NCI-H2081 treated with DMSO at 0.1 percent for 48 hours (cell line): ENCODE measurements at places on chromosomes 6 and 20.

GRCh38 chr20:32945710-32946221 is 58.5 kb downstream of the SUN5 start:
- DNase-seq: no peak

DNA sequence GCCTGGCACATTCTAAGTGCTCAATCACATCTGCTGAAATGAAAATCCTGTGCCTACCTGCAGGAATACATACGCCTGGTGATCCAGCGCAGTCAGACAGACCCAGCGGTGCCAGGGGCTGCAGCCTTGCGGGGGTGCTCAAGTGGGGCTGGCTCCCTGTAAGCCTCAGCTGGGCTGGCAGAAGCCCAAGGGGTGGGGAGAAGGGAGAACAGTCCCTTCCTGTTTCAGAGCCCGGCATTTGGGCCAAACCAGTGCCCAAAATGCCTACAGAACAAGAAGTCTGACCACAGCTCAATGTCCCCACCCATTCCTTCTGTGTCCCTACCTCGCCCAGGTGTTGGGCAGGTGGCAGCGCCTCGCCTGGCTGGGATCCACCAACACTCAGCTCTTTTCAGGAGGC is 22.6 kb downstream of the KCNK15 start:
- DNase-seq: no peak

DNA sequence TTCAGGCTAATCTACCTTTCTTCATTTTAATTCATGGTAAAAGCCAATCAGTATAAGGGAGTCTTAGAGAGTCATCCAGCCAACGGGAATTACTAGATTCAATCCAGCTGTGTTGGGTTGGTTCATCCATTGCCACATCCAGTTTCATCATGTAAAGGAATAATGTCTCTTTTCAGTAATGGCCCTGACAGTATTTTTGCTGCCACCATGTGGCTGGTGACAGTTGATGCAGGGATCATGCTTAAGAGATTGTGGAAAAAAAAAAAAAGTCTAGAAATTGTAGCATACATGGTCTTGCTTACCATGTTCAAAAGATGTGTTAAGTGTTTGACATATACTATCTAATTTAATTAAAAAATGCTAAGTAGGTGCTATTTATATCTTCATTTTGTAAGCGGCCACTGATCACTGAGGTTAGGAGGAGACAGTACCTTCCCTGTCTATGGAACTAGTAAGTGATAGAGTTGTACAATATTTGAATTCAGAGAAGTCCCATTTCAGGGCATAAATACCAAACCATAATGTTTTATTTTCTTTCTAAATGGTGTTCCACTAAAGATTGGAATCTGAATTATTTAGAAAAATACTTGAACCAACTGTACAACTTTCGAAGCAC is 135.9 kb downstream of the KHDRBS2 start:
- no peak for DNase-seq

DNA sequence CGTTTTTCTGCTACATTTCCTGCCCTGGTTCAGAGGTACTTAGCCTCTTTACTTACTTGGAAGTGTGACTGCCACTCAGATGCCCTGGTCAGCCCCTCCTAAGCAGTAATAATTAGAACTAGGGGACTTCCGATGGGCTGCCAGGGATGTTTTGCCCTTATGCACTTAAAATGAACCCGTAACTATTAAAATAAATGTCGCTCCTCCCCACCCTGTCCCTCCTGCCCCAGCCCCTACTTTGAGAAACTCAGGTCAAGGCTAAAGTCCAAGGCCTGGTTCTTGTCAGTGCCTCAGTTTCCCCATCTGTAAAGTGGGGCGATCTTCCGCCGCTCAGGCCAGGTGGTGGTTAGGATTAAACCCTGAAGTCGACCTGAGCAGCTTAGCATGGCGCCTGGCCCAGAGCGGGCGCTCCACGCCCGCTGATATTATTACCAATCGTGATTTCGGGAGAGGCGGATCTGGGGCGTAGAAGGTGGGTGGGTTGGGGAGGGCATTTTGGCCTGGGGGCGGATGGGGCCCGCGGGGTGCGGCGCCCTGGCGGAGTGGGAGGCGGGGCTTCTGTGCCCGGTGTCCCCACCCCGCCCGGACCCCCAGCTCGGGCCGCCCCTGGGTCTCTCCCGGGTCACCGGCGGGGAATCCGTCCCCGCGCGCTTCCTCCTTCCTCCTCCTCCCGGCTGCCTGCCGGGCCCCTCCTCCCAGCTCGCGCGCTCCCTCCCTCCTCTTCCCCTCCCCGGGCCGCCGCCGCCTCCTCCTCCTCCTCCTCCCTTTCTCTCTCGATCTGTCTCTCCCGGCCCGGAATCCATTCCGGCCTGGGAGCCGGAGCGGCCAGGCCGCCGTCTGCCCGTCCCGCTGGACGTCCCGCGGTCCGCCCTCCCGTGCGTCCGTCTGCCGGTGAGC is at the start of gene SRC:
Gene SRC, plus strand, starts transcription at position 802 of the 897 bp plus-strand sequence. CDS start 38,014 bp downstream, outside the sequence.
- no peak for DNase-seq

DNA sequence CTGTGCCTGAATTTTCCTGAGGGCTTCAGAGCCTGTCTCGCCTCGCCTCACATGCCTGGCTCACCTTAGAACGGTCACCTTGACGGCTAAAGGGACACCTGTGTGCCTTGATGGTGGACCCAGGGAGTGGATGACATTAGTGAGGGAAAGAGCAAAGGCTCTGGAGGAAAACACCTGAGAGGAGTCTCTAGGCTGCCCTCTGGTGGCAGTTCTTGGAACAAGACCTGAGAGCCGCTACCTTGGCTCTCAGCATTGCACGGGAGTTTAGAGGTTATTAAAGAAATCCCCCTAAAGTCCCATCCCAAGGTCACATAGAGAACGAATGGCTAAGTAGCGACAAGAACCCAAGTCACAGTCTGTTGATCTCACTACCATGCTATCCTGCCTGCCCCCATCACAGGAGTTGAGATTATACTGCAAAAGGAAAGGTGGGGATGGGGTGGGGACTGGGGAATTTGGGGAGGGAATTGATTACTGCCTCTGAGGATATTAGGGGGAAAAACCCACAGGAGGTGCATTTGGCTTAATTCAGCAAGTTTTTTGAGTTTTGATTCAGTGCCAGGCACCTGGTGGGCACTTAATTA is 7.9 kb upstream of the CDSN start:
- no peak for DNase-seq

- no peak for DNase-seq
Observed at GRCh38 chr6:37990762-37991525, 171.4 kb downstream of the ZFAND3 start.

DNA sequence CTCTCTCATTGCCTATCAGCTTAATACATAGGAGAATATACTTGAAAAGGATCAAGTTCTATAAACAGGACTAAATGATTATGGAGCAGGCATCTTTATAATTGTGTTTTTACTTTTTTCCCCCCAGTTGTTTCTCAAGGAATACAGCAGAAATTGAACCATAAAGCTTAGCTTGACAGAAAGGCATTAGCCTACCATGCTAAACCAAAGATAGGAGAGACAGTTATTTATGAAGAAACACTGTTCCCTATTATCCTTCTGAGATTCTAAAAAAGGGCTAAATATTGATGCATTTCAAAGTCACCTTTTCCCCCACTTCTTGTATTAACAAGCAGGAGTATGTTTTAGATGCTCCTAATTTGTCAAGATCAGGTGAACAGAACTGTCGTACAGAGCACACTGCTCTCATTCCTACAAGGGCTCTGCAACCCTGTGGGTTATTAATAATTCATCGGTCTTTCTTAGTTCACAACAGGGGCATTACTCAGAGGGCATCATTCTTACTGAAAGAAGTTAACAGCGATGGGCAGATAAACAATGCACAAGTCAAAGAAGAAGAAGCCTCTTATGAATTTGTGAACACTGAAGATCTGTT is 38.7 kb downstream of the PRKN start:
- no peak for DNase-seq

DNA sequence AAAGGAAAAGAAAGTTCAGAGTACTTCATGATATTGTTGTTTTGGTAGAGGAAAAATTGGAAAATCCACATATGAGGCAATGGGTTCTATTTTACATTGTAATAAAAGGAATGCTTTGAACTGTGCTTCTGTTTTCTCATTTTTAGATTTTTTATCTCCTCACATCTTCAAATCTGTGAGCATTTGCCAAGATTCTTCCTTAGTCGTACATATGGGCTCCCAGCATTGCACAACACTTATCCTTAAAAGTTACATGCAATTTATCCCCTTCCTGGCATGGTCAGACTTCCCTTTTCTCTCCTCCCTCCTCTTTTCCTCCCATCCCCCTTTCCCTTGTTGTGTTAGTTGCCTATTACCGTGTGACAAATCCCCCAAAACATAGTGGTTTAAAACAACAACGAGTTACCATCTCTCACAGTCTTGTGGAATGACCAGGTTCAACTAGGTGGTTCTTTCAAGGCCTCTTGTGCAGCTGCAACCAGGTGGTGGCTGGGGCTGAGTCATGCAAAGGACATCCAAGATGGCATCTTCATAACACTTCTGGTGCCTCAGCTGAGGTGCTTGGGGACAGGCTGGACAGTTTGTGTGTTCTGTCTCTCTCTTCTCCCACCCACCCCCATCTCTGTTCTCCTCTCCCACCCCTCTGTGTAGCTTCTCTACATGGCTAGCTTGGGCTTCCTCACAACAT is 68.7 kb downstream of the TXNDC5 start:
- DNase-seq: no peak

- DNase-seq: no peak
Observed at GRCh38 chr6:10048370-10049297, 366.2 kb downstream of the TFAP2A start.

DNA sequence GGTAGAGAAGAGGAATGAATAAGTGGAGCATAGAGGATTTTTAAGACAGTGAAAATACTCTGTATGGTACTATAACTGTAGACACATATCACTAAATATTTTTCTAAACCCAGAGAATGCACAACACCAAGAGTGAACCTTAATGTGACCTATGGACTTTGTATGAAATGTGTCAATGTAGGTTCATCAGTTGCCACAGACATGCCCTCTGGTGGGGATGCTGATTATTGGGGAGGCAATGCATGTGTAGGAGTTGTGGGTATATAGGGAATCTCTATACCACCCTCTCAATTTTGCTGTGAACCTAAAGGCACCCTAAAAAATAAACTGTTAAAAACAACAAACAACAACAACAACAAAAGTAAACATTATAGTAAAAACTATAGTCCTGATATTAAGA is 293.7 kb downstream of the RNF144B start:
- no peak for DNase-seq

GRCh38 chr6:79440598-79440997 is 96.6 kb downstream of the LCA5 start:
- DNase-seq: no peak

DNA sequence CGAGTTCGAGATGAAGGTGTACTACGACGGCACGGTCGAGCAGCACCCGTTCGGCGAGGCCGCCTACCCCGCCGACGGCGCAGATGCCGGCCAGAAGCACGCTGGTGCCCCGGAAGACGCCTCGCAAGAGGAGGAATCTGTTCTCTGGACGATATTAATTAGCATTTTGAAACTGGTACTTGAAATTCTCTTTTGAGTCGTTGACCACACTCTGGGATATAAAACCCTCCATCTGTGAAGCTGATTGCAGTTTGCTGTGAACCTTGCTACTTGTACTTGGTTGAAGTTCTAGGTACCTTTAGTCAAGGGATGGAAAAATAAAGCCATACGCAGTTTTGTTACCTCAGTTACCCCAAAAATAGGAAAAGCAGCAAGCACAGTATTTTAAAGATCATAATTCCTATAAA is 917 bp downstream of the C6orf120 start:
- no peak for DNase-seq

GRCh38 chr6:79238919-79239318 is 4.4 kb upstream of the HMGN3 start:
- DNase-seq: no peak

DNA sequence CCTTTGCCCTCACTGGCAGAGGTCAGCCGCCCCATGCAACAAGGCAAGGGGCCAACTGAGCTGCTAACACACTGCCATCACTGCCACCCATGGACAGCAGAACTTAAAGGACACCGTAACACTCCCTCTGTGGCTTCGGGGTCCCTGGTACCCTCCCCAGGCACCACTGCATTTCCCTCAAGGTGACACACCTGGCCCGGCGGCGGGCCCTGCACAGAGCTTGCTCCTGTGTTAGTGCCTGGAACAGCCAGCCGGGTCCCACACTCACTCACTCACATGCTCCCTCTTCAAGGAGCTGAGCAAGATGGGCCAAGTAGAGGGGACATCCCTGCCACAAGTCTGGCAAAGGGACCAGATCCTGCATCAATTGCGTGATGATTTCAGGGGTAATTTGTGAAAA is 126.5 kb upstream of the SOX4 start:
- DNase-seq: no peak

GRCh38 chr6:166076625-166077024 is 91.0 kb downstream of the TBXT start:
- no peak for DNase-seq

- no peak for DNase-seq
Observed at GRCh38 chr6:73696966-73697655, 1.1 kb downstream of the CD109 start.

- DNase-seq: no peak
Observed at GRCh38 chr20:7883309-7883708, 56.9 kb downstream of the HAO1 start.

DNA sequence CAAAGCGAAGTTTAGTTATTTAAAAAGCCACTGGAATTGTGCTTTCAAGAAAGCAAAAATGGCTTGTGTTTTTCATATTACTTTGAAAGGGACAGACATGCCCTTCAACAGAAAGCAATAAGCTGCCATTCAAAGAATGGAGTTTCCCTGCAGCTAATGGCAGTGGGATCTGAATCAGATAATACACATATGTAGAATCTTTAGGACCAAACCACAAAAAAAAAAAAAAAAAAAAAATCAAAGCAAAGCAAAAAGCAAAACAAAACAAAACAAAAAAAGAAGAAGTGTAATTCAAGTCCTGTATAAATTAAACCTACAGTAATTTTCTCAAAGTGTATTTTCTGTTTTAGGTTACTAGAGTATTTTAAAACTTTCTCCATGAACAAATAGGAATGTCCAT is 63.6 kb upstream of the ZNF217 start:
- DNase-seq: no peak

DNA sequence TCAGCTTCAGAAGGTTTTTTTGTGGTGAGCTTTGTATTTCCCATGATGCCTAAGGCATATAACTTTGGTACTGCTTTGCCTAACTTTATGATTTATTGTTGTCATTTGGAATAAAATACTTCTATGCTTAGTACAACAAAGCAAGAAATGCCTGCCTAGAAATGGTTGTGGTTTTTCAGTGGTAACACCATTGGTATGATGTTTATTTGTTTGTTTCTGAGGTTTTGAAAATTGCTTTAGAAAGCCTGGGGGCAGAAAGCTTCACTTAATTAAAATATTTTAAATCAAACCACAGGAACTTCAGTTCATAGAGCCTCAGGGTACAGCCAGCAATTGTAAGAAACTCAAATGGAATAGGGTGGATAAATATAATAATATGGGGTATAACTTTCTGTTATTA is 351.2 kb upstream of the MAP3K7 start:
- no peak for DNase-seq

DNA sequence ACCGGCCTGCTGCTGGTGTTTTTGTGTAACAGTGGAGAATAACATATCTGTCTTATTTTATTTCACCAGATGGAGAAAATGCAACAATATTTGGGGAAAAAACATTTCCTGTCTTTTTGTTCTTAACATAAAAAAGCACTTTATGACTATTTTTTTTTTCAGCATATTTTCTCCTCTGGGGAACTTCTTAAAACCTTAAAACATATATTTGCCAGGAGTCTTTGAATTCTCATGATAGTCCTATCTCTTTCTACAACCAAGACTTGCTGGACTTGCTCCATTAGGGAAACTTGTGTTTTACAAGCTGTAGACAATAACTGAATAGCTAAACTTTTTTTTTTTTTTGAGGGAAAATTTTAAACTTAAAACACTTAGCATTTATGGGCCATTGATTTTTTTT is 98.6 kb upstream of the PRDM1 start:
- DNase-seq: no peak

- DNase-seq: no peak
Observed at GRCh38 chr6:163813979-163814493, 399.5 kb downstream of the QKI start.
